ENCODE measurements at places on chromosomes 13 and 19.

- no peak for DNase-seq
These were observed 9.6 kb upstream of the SUCLA2 start for GRCh38 chr13:48010698-48011097.

GRCh38 chr19:1767464-1767933, 14.2 kb downstream of the ONECUT3 start:
- no peak for DNase-seq

- no peak for DNase-seq
These were observed 121.6 kb upstream of the KL start for GRCh38 chr13:32894589-32895001.

- no peak for DNase-seq
These were observed 22.9 kb downstream of the RAB20 start for GRCh38 chr13:110538632-110539031.

DNA sequence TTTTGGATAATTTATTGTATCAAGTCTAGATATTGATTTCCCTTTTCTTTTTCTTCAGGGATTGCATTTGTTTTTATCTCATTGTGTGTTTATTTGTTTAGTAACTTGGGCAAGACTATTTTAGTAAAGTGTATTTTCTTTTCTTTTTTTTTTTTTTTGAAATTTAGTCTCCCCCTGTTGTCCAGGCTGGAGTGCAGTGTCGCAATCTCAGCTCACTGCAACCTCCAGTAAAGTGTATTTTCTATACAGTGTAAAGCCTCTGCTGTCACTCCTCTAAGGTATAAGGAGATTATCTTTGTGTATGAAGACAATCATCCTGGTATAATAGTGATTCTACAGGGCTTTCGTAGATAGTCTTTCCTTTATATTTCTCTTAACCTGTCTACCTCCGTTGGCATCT, 2546.0 kb downstream of the PCDH9 start:
- DNase-seq, result no peak

Data from HS-5 (cell line).